Cortex of kidney (tissue), 1 donor: ENCODE measurements at places on chromosomes 12 and 14.

GRCh38 chr14:59009967-59010366 lies 178.5 kb upstream of the DAAM1 start:
- DNase-seq = no peak

DNA sequence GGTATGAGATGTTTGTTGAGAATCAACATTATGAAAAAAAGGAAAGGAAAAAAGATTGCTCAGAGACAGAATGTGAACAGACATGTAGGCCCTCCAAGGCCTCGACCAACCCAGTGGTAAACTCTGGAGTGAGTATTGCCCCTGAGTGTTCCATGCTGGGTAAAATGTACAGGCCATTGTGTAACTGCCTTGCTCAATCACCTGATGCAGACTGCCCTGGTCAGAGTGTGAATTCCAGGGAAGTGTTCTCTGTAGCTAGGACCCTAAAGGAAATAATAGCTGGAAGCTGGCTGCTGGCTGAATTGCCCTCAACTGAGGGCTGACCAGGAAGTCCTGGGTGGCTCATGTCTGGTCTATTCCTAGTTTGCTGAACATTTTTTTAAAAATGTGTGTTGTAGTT lies 1081.4 kb upstream of the LRFN5 start:
- DNase-seq = no peak

DNA sequence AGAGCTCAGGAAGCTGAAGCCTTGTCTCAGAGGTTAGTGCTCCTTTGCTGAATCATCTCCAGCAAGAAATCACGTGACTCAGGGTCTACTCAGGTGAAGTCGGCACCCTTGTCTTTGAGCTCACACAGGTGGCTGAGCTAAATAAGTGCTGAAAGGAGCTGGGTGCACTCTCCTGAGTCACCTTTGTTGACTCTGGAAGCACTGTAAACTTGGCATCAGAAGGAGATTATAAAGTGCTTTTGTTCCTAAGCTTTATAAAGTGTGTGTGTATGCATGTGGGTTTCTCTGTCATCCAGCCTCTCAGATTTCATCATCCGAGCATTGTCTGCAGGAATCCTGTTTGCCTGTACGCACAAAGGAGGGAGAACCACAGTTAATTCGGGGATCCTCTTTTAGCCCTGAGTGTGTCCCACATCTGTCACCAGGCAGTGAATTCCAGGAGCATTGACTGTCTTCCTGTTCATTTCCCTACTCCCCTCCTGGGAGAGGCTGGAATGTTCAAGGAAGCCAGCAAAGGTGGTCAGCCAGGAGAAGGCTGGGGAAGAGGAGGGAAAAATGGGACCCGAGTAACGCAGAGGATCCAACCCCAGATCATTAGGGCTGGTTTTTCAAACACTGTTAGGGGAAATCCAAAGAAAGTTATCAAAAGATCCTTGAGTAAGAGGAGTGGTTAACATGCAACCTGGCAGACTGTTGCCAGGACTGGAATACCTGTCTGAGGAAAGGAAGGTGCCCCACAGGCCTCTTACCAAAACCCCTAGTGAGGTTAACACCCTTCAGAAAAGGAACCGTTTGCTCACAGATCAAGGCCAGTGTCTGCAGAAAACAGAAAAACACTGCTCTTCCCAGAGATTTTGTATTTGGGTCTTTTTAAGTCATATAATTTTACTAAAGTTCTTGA lies 157.5 kb upstream of the HIF1A start:
- no peak for DNase-seq

DNA sequence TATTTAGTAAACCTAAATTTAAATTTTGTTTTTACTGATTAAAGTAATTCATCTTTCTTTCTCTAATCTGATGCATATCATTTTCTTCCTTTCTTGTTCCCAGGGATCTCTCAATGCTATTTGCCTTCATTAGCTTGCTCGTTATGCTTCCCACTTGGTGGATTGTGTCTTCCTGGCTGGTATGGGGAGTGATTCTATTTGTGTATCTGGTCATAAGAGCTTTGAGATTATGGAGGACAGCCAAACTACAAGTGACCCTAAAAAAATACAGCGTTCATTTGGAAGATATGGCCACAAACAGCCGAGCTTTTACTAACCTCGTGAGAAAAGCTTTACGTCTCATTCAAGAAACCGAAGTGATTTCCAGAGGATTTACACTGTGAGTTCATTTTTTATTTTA lies 48.6 kb downstream of the VEZT start:
- DNase-seq = no peak

- DNase-seq = no peak
These were observed 16.7 kb downstream of the TBC1D30 start for GRCh38 chr12:64840949-64841717.
